ENCODE measurements at places on chromosomes 16 and 17. TPM values are rescaled to one million over a fixed set of nuclear protein-coding genes. Genes with fewer than 3 reads are reported as not detected.

TM4SF5 gene
- total RNA-seq: not detected

LDHD gene
- not detected for total RNA-seq

GNGT2 gene
- 3.7 TPM for total RNA-seq

GRIN2C gene
- total RNA-seq: not detected

C17orf50 gene
- total RNA-seq: not detected

OR3A2 gene
- 1.0 TPM for total RNA-seq

TBC1D3I gene
- 0.41 TPM for total RNA-seq

DNA sequence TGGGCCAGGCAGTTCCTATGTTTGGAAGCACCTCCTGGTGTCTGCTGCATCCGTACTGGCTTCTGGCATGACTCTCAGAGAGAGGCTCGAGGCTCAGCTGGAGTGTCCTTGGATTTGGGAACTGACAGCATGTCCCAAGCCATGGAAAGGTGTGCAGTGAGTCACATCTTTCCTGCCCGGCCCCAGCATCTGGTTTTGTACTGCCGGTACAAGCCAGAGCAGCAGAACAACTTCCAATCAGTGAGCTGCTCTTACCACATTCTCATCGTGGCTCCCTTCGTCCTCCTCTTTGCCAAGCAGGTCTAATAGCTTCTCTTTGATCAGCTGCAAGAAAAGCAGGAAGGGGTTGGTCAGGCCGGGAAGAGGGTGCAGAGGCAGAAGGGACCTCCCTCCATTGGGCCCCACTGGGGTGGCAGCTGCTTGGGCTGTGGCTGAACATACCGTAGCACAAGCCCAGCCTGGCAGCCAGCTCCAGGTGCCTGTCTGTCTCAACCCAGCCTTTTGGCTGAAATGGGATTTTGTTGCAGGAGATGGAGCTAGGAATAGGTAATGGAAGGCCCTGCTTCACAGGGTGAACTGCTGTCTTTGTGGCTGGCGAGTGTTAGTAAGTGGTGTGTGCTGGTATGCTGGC lies 24.2 kb downstream of the SPACA3 start:
- no peak for DNase-seq

- DNase-seq: no peak
Measured at GRCh38 chr17:38877130-38877851, 7.4 kb downstream of the LASP1 start.

DNA sequence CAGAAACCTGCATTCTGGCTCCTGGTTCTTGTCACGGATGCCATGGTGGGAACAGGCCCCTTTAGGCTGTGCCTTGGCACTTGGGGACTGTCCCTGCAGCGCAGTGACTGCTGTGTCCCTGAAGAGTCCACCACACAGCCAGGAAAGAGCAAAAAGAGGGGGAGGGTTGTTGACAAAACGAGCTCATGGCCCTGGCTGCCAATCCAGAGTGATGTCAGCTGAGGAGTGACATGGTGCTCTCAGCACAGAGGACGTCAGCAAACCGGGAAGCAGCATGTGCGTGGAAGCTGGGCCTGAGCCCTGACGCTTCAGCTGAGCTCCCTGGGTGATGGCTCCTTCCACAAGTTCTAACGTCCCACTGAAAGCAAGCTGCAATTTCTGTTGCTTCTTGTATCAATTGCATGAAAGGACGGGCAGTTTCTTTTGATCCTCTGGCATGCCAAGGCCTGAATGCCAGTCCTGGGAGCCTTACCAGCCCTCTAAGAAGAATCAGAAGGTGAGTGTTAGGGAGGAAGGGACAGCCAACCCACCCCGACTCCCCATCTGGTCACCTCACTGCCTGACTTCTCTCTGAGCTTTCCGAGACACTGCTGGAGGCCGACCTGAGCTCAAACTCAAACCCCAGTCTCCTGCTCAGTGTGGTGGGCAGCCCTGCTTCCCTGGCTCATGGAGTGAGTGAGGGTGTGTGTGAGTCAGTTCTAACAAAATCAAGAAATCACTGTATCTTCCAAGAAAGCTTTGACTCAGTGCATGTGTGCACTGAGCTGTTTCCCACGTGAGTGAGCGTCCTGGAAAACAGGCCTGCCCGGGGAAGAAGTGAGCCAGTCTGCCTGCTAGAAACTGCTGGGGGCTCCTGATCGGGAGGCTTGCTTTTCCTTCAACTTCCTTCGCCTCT lies 14.7 kb upstream of the WNT3 start:
- no peak for DNase-seq

- DNase-seq: no peak
Measured at GRCh38 chr16:4452674-4453073, 21.8 kb downstream of the NMRAL1 start.

GRCh38 chr16:84842516-84843148 lies 22.8 kb downstream of the CRISPLD2 start:
- no peak for DNase-seq
